Dorsolateral prefrontal cortex (tissue), 122 donors: ENCODE measurements at places on chromosomes 2 and 18.

- peak; percentile 40 for DNase-seq
Observed at GRCh38 chr2:43611987-43612894, 16.4 kb upstream of the THADA start.

DNA sequence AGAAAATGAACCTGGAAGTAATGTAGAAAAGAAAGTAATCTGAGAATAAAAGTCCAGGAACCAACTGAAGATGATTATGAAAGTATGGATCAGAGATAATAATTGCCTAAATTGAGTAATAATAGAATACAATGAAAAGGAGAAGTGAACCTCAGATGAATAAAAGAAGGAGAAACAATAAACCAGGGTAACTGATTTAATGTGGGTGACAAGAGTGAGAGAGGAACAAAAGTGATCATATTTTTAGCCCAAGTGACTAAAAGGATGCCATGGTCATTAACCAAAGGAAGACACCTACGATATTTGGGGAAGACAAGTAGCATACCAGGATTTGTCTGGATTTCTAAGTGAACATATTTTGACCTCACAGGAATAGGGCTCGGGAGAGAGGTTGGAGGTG lies 600.6 kb downstream of the RNF144A start:
- no peak for DNase-seq

DNA sequence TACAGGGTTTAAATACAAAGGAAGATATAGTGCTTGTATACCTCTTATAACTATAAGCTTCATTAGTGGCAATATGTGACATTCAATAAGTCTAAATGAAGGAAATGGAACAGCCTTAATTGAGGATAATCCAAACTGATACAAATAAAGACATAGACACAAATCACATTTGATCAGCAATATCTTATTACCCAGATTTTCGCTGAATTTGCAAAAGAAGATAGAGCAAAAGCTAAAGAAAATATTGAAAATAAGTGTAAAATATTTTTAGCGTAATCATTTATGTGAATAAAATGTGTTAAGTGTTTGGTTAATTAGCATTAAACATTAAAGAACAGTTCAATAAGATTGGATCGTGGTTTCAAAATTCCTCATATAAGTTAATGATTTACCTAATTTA lies 51.2 kb downstream of the CCDC148 start:
- DNase-seq, result no peak

- DNase-seq, result peak; percentile 41
Observed at GRCh38 chr2:237662671-237663093, 35.3 kb downstream of the LRRFIP1 start.

DNA sequence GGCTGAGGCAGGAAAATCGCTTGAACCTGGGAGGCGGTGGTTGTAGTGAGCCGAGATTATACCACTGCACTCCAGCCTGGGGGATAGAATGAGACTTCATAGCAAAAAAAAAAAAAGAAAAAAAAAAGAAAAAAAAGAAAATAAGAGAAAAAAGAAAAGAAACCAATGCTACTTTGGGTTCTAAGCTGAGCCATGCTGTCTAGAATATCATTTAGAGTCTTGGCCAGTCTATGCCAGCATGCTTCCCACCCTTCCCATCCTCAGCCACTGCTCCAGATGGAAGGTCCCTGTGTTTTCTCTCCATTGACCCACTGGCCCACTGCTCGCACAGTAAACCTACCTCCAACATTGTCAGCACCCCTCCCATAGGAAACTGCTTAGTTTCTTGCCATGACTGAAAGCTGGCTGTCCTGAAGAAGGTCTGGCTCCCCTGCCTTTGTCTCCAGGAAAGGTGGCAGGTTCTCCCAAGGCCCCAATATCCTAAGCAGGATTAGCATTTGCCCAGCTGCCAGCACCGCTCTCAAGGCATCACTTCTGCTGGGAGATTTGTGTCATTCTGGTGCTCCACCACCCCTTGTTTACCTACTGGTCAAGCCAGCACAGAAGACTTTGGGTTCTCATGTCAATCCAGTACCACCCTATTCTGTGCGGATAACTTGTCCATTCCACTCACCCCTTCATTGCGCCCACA lies 47.3 kb upstream of the PAPOLG start:
- no peak for DNase-seq

DNA sequence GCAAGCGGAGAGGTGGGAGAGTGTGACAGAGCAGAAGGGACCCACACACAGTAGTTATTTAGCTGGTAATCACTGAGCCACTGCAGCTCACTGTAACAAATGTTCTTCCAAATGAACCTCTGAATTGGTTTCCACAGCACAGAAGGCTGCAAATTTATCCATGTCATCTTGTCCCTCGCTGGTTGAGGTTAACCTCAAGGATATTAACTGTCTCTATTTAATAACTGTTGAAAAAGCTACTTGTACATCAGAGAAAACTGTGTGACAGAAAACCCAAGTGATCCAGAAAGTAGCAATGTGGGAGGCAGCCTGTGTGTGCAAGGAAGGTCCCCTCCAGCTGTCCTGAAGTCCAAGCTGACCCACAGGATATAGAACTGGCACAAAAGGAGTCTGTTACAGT lies 153.6 kb downstream of the DSEL start:
- DNase-seq, result no peak
